ENCODE measurements at places on chromosomes 12 and 14.

- no peak for DNase-seq
These were observed 72.4 kb downstream of the RNF34 start for GRCh38 chr12:121472150-121472905.

DNA sequence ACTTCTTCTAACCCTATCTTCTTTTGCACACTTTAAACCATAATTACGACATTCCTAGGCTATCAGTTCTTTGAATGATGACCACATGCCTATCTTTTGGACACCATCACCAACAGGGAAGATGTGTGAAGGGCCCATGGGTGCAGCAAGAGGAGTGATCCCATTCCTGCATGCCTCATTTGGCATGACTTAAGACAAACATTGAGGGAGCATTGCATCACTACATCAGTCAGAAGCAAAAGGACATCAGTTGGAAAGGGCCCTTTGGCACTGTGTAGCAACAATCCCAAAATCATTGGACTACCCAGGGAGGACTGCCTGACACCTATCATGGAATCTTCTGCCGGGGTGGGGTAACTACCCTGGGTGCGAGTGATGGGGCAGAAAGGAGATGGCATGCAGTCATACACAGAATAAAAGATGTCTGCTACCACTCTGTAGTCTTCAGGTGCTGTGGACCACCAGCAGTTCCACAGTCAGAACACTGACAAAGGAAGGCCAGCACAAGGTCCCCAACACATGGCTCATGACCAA lies 10.7 kb upstream of the TMBIM6 start:
- no peak for DNase-seq

DNA sequence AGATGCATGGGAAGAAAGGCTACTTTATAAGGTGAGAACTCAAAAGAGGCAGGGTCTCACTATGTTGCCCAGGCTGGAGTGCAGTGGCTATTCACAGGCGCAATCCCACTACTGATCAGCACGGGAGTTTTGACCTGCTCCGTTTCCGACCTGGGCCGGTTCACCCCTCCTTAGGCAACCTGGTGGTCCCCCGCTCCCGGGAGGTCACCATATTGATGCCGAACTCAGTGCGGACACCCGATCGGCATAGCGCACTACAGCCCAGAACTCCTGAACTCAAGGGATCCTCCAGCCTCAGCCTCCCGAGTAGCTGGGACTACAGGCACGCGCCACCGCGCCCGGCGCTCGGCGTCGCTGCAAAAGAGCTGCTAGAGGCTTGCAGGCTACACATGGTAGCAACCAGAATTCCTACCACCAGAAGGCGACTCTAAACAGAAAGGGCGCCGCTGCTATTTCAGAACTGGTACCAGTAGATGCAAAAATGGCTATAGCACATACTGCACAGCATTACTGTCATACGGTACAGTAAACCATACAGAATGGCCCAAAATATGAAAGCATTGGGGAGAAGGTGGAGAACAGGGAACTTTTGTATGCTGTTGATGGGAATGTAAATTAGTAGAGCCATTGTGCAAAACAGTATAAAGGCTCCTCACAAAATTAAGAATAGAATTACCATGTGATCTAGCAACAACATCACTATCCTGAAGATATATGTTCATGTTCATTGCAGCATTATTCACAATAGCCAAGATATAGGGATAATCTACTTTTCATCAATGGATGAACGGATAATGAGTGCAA lies 1.2 kb upstream of the NEMF start:
- peak; percentile 37 for DNase-seq

DNA sequence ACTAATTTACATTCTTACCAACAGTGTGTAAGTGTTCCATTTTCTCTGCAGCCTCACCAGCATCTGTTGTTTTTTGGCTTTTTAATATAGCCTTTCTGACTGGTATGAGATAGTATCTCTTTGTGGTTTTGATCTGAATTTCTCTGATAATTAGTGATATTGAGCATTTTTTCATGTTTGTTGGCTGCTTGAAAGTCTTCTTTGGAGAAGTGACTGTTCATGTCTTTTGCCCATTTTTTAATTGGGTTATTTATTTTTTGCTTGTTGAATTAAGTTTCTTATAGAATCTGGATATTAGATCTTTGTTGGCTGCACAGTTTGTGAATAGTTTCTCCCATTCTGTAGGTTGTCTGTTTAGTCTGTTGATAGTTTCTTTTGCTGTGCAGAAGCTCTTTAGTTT lies 48.0 kb upstream of the OR6J1 start:
- no peak for DNase-seq

DNA sequence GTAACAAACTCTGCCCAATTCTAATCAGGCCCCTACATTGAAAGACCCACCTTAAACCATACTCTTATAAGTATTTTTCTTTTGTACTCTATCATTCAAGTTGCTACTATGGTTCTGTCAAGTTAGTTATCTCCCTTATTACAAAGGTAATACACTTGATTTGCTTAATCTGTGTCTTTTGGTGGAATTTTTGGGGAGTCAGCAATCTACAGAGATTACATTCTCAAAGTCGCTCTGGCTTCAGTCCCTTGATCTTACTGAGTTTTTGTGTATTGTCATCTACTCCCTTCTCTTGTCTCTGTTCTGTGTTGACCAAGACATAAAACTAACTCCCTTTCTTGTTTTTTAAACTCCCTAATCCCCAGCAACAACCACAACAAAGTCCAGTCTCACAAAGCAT lies 353.1 kb downstream of the LRIG3 start:
- DNase-seq = no peak

DNA sequence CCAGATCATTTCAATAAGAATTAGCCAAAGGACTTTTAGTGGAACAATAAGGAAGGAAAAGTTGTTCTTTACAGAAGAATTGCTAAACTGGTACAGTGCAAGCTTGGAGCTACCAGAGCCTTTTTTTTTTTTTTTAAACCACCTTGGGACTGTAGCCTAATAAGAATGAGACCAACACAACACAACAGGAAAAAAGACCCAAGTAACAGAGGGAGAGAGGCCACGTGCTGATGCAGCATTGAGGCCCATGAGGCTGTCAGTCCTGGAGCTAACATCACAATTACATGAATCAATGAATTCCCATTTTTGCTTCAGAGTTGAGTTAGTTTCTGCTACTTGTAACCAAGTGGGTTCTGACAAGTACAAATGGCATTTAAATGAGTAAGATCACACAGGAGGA lies 149.0 kb upstream of the EEA1 start:
- DNase-seq = no peak

- DNase-seq = no peak
These were observed 70.5 kb downstream of the VCPKMT start for GRCh38 chr14:50045837-50046236.

GRCh38 chr12:98696036-98696646 lies 51.1 kb downstream of the APAF1 start:
- DNase-seq = no peak

- DNase-seq = no peak
These were observed 96.9 kb downstream of the STXBP6 start for GRCh38 chr14:24952851-24953666.

GRCh38 chr14:104676694-104677511 lies 12.5 kb upstream of the INF2 start:
- no peak for DNase-seq

DNA sequence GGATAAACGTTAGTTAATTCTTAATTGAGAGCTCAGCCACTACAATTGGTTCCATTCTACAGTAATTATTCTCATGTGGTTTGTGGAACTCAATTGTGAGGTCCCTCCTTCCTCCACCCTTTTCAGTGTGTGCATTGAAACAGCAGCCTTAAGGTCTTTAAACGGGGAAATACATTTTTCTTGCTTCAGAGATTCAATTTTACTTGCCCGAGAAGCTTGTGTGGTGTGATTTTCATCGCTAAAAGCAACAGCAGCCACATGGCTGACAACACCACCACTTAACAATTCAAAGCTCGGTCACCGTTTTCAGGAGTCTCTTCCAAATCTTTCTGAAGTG lies 733 bp upstream of the PPFIBP1 start:
- no peak for DNase-seq

DNA sequence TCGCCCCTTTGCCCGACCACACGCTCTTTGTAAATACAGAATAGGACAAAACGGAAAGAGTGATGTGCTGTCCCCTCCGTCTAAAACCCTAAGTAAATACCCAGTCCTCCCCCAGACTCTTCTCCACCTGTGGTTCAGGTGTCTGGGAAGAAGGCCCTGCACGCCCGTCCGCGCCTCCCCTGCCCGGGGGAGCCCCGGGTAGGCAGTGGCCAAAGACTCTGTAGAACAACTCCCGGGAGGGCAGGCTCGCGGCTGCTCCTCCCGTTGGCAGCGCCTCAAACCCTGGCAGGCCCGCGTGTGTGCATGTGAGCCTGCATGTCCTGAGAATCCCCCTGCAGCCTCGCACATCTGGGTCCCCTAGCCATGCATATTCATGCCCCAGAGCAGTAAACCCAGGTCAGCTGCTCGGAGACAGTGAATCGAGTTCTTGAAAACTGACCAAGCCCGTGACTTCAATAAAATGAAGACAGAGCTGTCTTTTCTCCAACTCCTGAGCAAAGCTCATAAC lies 165.8 kb downstream of the MON2 start:
- no peak for DNase-seq

DNA sequence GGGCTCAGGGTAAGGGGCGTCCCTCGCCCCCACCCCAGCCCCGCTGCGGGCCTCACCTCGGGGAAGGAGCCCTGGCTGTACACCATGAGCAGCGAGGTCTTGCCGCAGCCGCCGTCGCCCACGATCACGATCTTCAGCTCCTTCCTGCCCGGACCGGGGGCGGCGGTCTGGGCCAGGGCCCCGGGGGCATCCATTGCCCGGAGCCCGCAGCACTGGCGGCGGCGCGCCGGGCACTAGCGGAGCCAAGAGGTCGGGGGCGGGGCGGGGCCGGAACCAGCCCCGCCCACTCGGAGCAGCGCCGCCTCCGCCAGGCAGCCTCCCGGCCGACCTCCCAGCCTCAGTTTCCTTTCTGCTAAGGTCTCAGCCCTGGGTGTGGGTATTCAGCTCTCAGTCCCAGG lies at the start of gene RHOF:
Gene RHOF (minus strand): TSS at position 249 of the 398 bp plus-strand sequence. CDS start 55 bp downstream, at position 194.
- DNase-seq = no peak

Measured in neuronal stem cell (in vitro differentiated cells).